ENCODE measurements at places on chromosomes 4 and X.

DNA sequence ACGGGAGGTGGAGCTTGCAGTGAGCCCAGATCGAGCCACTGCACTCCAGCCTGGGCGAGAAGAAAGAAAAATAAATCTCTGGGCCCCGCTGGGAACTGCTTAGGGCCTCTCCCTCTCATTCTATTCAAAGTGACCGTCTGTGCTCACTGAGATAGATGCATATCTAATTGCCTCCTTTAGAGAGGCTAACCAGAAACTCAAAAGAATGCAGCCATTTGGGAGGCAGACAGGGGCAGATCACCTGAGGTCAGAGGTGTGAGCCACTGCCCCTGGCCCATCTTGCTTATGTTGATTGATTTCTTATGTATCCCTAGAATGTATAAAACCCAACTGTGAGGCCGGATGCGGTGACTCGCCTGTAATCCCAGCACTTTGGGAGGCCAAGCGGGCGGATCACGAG lies 6.2 kb upstream of the CSF2RA start:
- DNase-seq, result no peak

DNA sequence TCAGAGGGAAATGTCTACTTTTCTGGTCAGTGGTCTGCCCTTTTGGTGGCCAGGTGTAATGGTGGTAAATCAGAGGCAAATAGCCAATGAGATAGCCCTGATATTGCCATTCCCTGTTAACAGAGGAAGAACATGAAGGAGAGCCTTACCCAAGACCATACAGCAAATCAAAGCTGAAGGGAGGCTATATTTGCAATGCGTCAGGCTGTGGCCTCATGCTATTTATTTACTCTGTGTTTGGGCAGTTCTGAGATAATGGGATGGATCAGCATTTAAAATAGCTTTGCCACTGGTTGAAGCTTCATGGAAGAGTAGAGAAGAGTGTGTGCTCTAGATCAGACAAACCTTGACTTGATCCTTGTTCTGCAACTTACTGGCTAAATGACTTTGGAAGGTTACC lies 73.3 kb upstream of the MAML3 start:
- no peak for DNase-seq

DNA sequence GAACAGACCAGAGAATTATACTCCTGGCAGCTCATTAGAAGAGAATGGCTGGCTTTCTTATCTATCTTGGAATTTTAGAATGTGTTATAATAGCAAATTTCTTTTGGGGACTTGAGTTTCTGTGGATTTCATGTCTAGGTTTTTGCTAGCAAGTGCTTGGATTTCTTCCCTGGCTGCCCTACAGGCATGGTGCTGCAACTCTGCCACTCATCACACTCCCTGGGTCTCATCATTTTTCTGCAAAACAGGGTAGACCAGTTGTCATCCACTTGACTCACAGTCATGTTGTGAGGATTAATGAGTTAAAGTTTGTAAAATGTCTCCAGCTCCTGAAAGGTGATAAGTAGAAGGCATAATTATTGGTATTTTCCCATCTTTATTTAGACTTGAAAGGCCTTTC lies 60.7 kb upstream of the LCORL start:
- no peak for DNase-seq

DNA sequence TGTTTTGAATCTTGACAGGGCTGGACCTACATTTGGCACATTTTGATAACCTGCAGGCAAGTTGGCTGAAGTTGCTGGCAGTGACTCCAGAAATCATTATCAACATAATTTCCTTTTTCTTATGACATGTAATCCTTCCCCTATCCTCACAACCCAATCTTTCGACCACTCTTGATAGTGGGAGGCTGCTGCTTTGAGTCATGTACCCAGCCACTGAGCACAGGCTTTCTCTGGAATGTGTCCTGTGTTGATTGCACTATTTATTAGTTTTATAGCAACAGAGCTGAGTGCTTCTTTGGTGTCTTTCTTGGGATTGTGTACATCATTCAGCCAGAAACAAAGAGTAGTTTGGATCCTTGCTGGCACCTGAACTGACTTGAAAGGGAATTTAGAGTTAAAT lies 183.1 kb upstream of the LEF1 start:
- DNase-seq, result no peak

- no peak for DNase-seq
Measured at GRCh38 chrX:28880136-28880535, 292.9 kb downstream of the IL1RAPL1 start.

GRCh38 chrX:141469469-141469868 lies 115.1 kb downstream of the SPANXA1 start:
- DNase-seq, result no peak

GRCh38 chr4:176883108-176883550 lies 90.4 kb upstream of the VEGFC start:
- no peak for DNase-seq

DNA sequence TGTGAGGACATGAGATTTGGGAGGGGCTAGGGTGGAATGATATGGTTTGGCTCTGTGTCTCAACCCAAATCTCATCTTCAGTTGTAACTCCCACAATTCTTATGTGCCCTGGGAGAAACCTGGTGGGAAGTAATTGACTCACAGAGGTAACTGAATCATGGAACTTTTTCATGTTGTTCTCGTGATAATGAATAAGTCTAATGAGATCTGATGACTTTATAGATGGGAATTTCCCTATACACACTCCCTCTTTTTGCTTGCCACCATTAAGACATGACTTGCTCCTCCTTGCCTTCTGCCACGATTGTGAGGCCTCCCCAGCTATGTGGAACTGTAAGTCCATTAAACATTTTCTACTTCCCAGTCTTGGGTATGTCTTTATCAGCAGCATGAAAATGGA lies 253.2 kb upstream of the GK2 start:
- DNase-seq, result no peak

DNA sequence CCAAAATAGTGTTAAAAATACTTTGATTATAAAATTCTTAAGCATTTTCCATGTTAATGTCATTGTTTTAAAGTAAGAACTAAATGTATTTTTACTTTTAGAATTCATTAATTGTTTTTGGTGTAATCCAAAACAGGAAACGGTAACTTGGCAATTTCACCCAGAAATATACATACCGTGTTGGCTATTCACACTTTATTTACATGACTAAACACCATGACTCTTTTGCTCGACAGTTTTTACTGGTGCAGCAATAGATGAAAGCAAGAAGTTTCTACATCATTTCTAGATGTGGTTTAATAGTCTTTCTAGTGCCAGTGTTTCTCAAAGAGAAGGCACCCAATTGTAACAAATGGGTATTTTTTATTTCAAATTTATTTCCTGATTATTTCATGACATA lies 25.6 kb upstream of the MAGEA1 start:
- DNase-seq, result no peak

DNA sequence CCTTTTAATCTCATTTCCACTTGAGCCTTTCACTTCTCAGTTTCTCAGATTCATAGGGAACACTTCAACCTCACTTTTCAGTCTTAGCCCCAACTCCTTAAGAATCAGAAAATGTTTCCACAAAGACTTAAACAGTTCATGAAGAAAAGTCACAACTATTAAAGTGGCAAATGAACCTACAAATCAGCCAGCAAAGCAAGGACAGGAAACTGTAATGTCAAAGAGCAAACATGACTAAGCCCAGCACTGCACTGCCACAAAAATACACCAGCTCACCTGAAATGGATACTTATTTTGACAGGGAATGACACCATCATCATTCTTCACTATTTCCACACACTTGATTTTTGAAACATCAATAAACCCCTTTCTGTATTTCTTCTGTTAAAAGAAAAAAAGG lies 41.8 kb upstream of the TXK start:
- no peak for DNase-seq

DNA sequence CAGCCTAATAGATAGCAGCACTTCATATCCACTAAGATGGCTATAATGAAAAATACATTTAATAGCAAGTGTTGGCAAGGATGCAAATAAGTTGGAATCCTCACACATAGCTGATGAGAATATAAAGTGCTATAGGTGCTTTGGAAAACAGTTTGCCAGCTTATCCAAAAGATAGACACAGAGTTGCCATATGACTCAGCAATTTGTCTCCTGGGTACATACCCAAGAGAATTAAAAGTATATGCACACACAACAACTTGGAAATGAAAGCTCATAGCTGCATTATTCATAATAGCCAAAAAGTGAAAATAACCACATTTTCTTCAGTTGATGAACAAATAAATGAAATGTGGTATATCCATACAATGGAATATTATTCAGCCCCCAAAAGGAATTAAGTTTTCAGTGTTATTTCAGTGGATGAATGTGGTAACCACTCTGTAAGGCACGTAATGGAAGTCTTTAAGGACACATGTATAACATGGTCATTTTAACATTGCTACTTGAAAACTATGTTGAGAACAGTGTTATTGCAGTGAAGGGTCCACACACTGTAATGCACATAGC lies 320.9 kb upstream of the ADGRL3 start:
- DNase-seq, result no peak

DNA sequence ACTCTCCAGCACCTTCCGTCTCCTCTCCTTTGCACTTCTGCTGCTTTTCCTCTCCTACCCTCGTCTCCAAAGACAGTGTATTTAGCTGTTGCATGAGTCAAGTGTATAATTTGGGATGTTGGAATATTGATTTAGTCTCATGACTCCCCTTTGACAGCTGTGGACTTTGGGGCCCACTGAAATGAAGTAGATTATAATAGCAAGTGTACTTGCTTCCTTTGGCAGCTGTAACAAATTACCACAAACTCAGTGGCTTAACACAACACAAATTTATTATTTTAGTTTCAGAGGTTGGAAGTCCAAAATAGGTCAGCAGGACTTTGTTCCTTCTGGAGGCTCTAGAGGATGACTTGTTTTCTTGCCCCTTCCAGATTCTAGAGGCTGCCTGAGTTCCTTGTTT lies 29.5 kb upstream of the MSL3 start:
- no peak for DNase-seq

- DNase-seq, result no peak
Measured at GRCh38 chr4:6527259-6527658, 47.7 kb upstream of the MAN2B2 start.

- DNase-seq, result no peak
Measured at GRCh38 chr4:159480826-159481225, 377.9 kb downstream of the RAPGEF2 start.

GRCh38 chr4:66804979-66805378 lies 740.3 kb downstream of the CENPC start:
- no peak for DNase-seq

- DNase-seq, result no peak
Measured at GRCh38 chr4:137180349-137180748, 351.9 kb downstream of the PCDH18 start.

DNA sequence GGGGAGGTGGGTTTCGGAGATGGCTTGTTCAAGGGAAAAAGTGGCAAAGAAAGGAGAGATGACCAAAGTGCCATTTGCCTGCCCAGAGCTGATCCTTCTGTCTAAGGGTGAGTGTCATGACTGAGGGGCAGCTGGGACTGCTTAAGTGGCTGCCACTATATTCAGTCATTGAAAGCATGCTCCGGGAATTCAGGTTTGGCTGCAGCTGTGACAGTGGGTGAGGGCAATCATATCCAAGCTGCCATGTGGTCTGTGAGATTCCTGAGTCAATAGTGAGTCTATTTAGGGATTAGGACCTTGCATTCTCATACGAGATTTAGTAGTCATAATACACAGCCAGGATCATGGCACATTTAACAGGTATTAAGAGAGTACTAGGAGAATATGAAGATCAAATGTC lies 138.8 kb upstream of the BANK1 start:
- DNase-seq, result no peak

DNA sequence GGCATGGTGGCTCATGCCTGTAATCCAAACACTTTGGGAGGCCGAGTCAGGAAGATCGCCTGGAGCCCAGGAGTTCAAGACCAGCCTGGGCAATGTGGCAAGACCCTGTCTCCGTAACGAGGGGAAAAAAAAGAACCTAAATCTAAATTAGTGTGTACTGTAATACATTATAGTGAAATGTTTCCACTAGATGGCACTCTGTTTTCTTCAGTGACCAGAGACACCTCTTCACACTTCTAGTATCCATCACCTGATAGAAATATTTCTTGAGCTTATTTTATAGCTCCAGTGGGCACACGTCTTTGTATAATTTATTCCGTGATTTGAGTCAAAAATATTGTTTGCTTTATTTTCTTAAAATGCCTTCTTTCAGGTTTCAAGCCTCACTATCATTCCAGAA lies 600.9 kb upstream of the DIPK2B start:
- DNase-seq, result no peak

GRCh38 chr4:45410701-45411210 lies 684.4 kb upstream of the GNPDA2 start:
- DNase-seq, result peak; percentile 6

DNA sequence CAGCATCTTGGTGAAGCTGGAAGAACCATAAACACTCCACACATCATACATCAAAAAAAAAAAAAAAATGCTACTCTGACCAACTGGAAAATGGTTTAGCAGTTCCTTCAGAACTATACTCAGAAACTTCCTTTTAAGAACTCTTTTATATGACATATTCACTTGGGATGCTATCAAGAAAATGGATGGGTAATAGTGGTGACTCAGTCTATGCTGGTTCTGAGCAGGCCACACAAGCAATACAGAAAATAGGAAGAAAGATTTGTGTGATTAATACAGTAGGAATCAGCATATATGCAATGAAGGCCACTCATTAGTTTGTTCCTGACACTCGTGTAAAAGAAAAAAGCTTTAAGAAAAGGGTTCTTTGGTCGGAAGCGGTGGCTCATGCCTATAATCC lies 123.5 kb upstream of the FAT4 start:
- no peak for DNase-seq

GRCh38 chr4:143711543-143712154 lies 11.2 kb upstream of the FREM3 start:
- no peak for DNase-seq

GRCh38 chrX:27694667-27695066 lies 104.5 kb downstream of the DCAF8L2 start:
- DNase-seq, result no peak

GRCh38 chr4:82642331-82642730 lies 80.5 kb upstream of the TMEM150C start:
- DNase-seq, result no peak

- DNase-seq, result no peak
Measured at GRCh38 chr4:75895744-75896314, 6.4 kb downstream of the PPEF2 start.

All from forelimb muscle (tissue), 1 donor.